ENCODE measurements at places on chromosomes 2 and 18.

- no peak for DNase-seq
These were observed 12.0 kb downstream of the SIX3 start for GRCh38 chr2:44953499-44953883.

GRCh38 chr2:127416506-127417001 is 1.7 kb upstream of the PROC start:
- DNase-seq: no peak

DNA sequence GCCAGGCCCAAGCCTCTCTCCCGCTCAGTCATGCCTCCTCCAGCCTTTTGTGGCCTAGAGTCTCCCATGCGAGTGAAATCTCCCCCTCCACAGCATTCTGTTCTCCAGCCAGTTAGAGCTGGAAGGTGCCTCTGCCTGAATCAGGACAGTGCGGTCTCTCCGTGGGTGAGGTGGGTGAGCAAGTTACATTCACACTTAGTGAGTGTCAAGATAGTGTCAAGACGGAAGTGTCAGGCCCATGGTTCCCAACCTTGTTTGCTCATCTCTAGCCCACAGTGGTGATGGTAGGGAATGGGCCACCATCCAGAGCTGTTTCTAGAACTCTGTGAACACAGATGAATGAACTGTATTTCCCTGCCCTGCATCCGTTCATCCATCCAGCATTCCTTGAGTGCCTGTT is 59.5 kb downstream of the LPIN1 start:
- DNase-seq: no peak

DNA sequence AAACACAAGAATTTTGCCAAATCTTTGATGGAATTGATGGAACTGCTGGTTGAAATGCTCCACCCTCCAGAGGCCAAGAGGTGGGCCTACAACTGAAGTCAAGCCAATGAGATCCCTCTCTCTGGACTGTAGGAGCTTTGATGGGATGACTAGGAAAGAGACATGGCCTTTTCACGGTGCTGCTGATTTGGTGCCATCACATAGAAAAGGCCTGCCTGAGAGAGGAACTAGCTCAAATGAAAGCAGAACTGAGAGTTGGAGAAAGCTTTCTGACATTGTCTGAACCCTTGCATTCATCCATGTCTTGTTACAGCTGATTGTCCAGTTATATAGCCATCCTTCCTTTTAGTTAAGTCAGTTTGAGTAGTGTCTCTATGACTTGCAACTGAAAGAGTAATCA is 283.8 kb upstream of the LYPD1 start:
- no peak for DNase-seq

DNA sequence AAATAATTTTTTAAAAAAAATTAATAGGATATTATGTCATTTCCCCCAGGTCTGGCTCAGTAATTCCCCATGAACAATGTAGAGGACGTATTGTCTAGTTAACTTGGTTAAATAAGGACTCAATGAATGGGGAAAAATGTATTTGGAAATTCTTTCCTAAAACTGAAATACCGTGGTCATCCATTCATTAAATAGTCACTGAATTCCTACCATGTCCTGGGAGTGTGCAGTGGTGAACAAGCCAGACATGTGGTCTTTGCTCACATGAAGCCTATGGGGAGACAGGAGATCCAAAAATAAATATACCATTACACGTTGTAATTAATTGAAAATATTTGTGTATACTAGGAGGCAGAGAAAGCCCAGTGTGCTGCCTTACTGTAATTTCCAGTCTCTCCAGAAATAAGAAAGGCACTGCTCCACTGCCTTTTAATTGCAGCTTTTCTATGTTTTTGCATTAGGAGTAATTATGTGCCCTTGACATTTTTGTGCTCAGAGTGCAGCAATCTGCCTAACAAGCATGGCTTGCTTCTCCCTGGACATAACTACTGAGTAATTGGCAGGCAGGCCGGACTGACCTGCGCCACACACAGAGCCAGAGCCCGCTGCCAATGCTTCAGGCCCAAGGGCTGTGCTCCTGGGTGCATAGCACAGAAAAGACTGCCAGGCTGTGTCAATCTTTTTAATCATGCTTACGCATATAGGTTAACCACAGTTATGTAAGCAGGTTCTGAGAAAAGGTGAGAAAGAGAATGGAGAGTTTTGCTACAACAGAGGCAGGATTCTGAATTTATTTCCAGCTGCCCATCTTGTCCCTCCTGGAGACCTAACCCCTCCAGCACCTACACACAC is 22.2 kb upstream of the TTC39C start:
- DNase-seq: peak; percentile 91

DNA sequence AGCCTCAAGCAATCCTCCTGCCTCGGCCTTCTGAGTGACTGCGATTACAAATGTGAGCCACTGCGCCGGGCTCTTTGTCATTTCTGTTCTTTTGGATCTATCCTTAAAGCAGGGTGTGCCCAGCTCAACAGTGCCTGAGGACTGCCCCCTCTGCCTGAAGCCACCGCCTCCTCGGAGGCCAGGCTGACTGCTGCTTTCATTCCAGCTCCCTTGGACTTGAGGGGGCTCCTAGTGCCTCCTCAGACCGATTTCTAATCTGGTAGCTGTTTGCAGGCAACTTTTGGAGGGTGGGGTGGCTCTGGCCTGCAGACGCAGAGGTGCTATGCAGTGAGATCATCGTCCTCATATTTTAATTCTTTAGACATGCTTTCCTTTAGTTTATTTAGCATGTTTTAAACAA is 35.9 kb upstream of the KLF11 start:
- DNase-seq: no peak

GRCh38 chr2:157283468-157283867 is 26.0 kb downstream of the GALNT5 start:
- DNase-seq: no peak

DNA sequence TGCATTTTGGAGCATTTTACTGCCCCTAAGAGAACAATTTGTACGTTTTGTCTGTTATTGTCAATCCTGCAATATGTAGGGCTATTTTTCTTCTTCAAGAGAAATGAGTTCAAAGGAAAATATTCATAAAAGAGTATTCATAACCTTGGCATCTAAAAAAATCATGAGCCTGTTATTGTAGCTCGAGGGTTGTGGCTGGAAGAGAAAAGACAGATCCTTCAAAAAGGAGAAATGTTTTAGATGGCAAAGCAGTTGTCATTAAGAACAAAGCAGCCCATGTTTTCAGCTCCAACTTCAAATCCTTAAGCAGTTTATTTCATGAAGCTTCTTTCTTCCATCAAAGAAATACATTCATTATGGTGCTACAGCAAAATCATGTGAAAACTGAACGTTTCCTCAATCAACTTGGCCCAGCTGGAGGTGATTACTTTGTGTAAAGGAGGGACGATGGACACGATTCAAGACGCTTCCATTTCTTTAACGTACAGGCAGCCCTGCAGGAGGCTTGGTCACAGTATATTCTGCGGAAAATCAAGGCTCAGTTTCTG is 31.4 kb downstream of the QPCT start:
- no peak for DNase-seq

DNA sequence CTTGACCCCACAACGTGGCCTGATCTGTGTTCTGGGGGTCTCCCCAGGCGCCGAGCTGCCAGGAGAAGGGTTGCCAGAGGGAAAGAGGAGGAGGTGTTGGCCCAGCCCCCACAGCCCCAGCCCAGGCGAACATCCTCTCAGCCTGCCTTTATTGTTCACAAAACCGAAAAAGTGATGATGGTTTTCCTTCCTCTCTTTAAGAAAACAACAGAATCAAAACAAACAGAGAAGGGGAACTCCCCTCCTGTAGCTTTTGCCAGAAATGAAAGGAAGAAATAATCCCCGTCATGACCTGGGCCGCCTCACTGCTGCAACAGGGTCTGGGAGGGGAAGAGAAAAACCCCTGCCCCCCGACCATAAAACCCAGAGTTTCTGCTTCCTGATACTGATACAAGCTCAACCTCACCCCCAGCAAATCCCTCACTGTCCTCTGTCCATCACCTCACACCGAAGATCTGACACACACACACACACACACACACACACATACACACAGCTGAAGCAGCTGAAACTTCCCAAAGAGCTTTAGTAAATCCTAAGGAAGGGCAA is 52.0 kb downstream of the ZFP36L2 start:
- DNase-seq: no peak

- DNase-seq: peak; percentile 54
These were observed 126.7 kb downstream of the OLA1 start for GRCh38 chr2:174121612-174122011.

DNA sequence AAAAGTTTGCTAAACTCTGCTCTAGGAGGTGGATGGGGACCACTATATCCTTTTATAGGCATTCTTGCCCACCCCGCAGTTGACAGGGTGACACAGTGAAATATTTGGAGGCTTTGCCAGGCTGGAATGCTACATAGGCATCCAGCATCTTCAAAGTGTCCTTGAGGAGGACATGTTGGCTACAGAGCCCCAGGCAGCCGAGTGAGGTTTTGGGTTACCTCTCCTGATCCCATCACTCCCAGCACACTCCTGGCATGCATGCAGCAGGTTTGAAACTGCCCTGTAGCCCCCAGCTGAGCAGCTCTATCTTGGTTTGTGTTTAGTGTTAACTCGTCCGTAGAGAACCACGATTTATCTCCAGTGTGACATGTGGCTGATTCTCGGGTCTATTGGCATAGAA is 7.3 kb downstream of the FOSL2 start:
- DNase-seq: no peak

DNA sequence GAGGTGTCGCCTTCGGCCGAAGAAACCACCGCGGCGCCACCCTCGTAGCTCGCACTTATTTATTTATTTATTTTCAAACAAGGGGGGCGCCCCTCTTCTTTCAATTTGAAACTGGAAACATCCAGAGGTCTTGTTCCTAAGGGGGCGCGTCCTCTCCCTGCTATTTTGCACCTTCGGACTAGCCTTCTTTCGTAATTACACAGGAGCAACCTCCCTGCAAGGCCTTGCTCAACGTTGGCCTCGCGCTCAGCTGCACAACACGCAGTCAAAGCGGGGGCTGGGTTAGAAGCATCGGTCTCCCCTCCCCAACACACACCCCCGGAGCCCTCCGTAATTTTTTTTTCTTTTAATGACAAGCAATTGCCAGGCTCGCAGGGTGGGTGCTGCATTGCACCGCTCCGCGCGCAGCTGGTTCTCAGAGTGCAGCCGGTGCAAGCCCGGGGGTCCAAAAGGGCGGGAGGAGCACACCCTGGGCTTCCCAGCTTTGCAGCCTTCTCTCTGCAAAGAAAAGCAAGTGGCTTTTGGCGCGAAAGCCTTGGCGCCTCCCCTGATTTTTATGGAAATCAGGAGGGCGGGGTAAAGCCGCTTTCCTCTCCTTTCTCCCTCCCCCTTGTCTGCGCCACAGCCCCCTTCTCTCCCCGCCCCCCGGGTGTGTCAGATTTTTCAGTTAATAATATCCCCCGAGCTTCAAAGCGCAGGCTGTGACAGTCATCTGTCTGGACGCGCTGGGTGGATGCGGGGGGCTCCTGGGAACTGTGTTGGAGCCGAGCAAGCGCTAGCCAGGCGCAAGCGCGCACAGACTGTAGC is at the start of gene MYCN:
TSS of gene MYCN (plus strand) at position 697 of the 807 bp plus-strand sequence. CDS start 1,515 bp downstream, outside the sequence.
- peak; percentile 28 for DNase-seq

GRCh38 chr2:191643429-191643828 is 34.5 kb upstream of the NABP1 start:
- DNase-seq: no peak

- no peak for DNase-seq
These were observed 81.6 kb upstream of the NFU1 start for GRCh38 chr2:69518841-69519240.

DNA sequence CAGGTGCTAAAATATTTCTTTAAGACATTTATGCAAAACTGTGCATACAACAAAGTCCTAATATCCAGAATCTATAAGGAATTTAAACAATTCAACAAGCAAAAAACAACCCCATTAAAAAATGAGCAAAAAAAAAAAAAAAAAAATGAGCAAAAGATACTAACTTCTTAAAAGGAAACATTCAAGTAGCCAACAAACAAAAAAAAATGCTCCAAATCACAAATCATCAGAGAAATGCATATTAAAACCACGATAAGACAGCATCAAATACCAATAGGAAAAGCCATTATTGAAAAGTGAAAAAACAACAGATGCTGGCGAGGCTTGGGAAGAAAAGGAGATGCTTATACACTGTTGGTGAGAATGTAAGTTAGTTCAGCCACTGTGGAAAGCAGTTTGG is 34.9 kb downstream of the B4GALT6 start:
- DNase-seq: no peak

- DNase-seq: no peak
These were observed 64.1 kb upstream of the RAB6C start for GRCh38 chr2:129915303-129915840.

DNA sequence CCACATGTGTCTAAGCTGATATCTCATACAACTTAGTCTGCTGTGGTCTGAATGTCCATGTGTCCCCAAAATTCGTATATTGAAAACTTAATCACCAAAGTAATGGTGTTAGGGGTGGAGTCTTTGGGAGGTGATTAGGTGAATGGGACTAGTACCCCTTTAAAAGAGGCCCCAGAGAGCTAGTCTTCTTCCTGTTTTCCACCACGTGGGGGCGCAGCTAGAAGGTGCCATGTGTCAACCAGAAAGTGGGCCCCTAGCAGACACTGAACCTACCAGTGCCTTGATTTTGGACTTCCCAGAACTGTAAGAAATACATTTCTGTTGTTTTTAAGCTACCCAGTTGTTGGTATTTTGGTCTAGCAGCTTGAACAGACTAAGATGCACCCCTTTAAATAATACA is 86.6 kb downstream of the ASB1 start:
- DNase-seq: peak; percentile 32

DNA sequence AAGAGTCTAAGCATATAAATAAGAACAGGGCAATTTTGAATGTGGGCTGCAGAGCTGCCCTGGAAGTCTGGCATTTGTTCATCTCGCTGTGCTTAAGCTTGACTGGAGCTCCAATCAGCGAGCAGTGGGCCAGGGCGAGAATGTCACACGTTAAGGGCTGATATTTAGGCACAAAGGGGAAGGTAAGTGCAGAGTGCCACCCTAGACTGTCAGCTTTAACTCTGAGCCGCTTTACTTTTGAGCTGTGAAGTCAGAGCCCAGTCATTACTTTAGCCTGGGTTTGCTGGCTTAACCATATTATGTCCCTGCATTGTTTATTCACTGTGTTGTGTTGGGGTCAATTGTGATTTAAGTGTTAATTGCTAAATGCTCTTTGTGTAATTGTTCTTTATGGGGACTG is 236.1 kb upstream of the SIX3 start:
- no peak for DNase-seq

DNA sequence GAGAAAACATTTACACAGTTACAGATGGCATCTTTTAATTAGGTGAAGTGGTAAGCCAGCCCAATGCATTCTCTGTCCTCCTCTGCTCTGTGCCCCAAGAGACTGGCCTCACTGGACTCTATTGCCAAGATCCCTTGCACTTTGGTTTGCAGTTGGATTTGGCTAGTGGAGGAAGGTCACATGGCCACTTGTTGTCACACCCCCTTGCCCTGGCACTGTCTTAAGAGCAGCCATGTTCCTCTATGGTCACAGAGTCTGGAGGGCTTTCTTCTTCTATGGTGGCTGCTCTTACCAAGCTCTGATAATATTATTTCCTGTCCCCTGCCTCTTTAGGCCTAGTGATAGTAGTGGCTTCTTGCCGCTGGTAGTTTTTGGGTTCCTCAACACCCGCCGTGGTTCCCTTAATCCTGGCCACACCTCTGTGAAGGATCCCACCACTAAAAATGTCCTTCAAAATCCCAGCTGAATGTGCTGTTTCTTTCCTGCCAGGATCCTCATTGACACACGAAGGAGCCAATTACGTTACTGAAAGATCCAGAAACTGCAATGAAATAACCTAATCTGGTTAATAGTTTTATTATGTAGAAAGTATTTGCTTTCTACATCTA is 111.1 kb downstream of the CDC42EP3 start:
- no peak for DNase-seq

GRCh38 chr18:2824865-2825264 is 21.9 kb upstream of the EMILIN2 start:
- no peak for DNase-seq

Data from M059J (cell line).